ENCODE measurements at places on chromosomes 4 and X.
A peak's percentile ranks its signal among the peaks of the same experiment; 100 is the strongest.

DNA sequence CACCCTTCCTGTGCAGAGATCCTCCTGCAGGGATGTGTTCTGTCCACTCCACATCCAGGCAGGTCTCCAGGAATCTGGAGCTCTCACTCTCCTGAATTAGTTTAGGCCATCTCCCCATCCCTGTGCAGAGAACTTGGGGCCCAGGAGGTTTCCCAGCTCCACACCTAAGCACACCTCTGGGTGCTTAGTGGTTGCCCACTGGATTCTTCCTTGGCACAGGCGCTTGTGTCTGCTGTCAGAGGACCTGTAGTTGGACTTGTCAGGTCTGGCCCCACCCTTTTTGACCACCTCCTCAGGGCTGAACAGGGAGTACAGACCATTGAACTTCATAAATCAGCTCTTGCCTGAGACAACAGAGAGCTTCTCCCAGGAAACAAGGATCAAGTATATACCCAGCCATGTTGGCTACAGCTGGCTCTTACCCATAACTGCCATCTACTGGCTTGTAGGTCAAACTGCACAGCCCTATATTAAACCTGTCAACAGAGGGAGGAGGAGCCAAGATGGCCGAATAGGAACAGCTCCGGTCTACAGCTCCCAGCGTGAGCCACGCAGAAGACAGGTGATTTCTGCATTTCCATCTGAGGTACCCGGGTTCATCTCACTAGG is 275.5 kb downstream of the PPARGC1A start:
- DNase-seq: no peak

DNA sequence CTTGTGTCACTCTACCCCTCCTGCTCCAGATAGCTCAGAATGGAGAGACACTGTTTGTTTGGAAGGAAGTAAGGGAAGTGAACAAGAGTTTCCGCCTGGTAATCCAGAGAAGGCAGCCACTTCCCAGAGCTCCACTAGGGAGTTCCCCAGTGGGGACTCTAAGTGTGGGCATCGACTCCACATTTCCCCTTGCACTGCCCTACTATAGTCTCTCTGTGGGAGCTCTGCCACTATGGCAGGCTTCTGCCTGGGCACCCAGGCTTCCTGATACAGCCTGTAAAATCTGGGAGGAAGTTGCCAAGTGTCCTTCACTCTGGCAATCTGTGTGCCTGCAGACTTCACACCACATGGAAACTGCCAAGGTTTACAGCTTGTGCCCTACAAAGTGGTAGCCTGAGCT is 245.8 kb upstream of the DMD start:
- DNase-seq: no peak

DNA sequence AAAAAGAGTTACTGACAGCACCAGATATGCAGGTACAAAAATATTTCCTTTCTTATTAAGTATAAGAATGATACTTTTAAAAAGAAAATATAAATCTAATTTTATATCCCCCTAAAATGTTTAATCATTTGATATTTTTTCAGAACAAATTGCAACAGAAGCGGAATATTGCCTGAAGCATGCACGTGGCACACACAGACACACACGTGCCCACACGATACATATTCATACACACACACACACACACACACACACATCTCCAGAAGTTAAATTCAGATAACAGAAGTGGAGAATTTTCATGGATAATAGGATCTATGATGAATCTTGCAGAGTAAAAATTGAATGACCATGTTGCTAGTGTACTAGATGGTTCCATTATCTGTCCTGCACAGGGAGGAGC is 445.2 kb downstream of the GPAT3 start:
- no peak for DNase-seq

GRCh38 chr4:176044589-176044951 is 21.1 kb upstream of the WDR17 start:
- DNase-seq: no peak

GRCh38 chr4:7802093-7802726 is 137.5 kb downstream of the AFAP1 start:
- DNase-seq: peak; percentile 60

DNA sequence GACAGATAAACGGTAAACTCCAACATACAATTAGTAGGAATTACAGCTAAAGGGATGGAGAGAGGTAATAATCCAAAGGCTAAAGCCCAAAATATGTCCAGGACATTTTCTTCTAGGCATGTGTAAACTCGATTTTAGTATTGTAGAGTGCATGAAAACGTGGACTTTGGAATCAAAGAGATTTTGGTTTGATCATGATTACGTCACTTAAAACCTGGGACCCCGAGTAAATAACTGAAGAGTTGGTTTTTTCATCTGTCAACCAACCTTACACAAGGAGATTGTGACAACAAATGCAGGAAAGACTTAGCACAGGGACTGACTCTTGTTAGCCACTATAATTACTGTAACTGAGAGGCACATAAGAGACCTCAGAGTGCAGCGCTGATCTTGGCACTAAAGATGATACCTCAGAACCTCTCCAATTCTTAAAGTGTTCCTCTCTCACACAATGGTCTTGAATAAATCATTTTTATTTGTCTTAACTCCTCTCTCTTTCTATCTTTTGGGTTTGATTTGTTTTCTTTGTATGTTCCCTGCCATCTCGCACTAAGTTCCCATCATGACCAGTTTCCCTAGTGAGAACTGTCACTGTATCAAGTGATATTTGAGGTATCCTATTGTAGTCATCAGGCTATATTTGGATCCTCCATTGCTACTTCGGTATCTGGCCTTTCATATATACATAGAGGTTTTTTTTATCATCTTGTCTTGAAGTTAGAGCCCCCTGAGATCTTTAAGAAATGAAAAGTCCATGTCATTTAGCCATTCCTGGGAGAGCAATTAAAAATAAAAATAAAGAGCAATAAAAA is 32.2 kb upstream of the MSL3 start:
- no peak for DNase-seq

DNA sequence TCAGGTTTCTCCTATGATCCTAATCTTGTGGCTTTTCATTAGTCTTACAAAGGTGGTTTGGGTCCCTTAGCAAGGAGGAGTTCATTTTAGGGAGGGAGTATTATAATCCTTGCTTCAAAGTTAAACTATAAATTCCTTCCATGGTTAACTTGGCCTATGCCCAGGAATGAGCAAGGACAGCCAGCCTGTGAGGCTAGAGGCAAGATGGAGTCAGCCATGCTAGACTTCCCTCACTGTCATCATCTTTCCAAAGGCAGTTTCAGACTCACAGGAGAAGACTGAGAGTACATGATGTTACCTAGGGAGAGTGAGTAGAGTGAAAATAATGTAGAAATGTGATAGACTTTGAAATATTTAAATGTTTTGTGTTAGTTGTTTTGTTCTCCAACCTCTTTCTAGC is 192.3 kb downstream of the GPAT3 start:
- DNase-seq: no peak

DNA sequence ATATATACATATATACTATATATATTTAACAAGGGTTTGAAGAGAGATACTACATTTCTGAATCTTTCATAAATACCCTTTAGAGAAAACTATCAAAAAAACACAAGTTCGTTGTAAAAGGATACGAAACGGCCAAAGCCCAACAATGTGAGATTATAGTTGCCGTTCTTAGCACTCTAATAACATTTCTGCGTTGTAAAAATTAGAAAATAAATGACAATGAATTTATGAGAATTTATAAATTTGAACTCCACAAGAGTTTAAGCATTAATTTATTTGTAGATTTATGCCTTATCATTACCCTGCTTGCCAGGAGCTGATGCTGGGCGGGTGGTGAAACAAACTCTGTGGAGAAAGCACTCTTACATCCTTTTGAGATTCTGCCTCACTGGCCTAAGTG is 1.1 kb downstream of the WDR17 start:
- no peak for DNase-seq

DNA sequence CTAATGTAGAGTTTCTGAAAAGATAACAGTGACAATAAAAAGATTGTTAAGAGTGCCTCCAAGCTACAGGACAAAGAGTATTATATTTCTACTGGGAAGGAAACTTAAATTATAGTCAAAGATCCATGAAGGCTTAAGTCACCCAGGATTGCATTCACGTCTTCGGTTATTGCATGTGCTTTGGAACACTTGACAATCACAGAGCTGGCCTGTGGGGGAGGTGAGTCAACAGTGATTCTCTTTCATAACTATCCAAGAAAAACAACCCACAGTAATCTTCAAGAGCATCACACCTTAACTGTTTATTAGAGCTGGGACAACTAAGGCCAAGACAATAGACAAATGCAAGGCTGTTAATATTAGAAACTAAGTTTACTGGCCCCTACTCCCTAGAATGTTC is 40.3 kb downstream of the PDGFC start:
- no peak for DNase-seq

- DNase-seq: no peak
Observed at GRCh38 chrX:39238006-39238405, 436.7 kb downstream of the MID1IP1 start.

DNA sequence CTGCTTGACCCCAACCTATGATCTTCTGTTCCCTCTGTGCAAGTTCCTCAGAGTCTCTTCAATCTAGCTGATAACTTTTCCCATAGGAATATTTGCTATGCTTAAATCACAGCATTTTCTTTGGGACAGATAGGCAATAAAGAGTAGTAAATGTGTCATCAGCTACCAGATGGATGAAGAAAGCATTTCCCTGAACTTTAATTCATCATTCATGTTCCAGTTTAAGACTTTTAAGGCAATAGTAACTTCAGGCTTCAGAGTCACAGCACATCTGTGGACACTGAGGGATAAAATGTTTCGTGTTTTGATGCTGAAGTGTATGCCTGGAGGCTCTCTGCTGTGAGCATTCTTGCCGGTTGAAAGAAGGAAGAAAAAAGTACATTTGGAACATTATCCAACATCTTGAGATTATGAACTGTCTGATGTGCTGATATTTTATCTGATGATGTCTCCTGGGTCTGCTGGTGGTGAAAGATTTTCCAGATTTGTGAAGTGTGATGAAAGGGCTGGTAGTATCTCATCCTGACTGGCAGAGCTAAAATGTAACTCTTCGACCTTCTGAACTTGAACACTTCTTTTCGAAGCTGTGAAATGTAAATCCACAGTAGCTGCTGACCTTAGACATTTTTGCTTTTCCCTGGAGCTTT is 133.7 kb downstream of the DCLK2 start:
- no peak for DNase-seq

DNA sequence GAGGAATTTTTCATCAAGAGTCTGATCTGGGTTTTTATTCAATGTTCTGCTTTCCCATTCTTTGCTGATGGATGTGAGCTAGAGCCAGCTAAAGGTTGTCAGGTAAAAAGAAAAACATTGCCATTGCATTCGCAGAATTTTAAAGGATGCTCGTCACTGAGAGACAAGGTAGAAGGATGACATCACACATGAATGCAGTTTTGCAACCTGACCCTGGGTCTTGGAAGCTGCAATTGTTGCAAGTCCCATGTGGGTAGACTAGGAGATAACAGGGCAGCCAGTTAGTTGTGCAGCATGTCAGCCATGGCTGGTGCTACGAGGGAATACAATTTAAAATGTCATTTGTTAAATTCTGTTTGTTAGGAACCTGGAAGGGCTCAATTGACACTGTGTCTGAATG is 73.9 kb upstream of the MXRA5 start:
- DNase-seq: no peak
